ENCODE measurements at places on chromosomes 7 and 10. TPM values are rescaled to one million over a fixed set of nuclear protein-coding genes. Genes with fewer than 3 reads are reported as not detected.

The CLCN1 gene
- total RNA-seq = not detected

The PAPOLB gene
- total RNA-seq = not detected

The RBP4 gene
- not detected for total RNA-seq

The DEPP1 gene
- 0.84 TPM for total RNA-seq

The VAX1 gene
- not detected for total RNA-seq

The GIMAP8 gene
- total RNA-seq = not detected

The DDX50 gene
- total RNA-seq = 66.3 TPM

The VSTM4 gene
- not detected for total RNA-seq

The CCL26 gene
- not detected for total RNA-seq

The FFAR4 gene
- not detected for total RNA-seq

The RPEL1 gene
- total RNA-seq = not detected

The NOD1 gene
- 3.8 TPM for total RNA-seq

The MET gene
- total RNA-seq = 129 TPM

The ATOH7 gene
- not detected for total RNA-seq

The CRHR2 gene
- total RNA-seq = not detected

The RBP3 gene
- not detected for total RNA-seq

The KIF11 gene
- 21.3 TPM for total RNA-seq

The GJD4 gene
- not detected for total RNA-seq

The PNLIPRP2 gene
- not detected for total RNA-seq

The HOXA11 gene
- total RNA-seq = 0.84 TPM

The ZNF775 gene
- 2.0 TPM for total RNA-seq

The LDB3 gene
- total RNA-seq = 0.23 TPM

The THSD7A gene
- total RNA-seq = not detected

The UTF1 gene
- not detected for total RNA-seq

The CTAGE4 gene
- 26.0 TPM for total RNA-seq

Data from MCF 10A (cell line).